Stimulated activated CD8-positive, alpha-beta memory T cell treated with anti-CD3 and anti-CD28 coated beads, Interleukin-12 subunit alpha, Interleukin-12 subunit beta, amount 100 ng/mL, for 1 hour (primary cell): ENCODE measurements at places on chromosomes 7 and 10.

DNA sequence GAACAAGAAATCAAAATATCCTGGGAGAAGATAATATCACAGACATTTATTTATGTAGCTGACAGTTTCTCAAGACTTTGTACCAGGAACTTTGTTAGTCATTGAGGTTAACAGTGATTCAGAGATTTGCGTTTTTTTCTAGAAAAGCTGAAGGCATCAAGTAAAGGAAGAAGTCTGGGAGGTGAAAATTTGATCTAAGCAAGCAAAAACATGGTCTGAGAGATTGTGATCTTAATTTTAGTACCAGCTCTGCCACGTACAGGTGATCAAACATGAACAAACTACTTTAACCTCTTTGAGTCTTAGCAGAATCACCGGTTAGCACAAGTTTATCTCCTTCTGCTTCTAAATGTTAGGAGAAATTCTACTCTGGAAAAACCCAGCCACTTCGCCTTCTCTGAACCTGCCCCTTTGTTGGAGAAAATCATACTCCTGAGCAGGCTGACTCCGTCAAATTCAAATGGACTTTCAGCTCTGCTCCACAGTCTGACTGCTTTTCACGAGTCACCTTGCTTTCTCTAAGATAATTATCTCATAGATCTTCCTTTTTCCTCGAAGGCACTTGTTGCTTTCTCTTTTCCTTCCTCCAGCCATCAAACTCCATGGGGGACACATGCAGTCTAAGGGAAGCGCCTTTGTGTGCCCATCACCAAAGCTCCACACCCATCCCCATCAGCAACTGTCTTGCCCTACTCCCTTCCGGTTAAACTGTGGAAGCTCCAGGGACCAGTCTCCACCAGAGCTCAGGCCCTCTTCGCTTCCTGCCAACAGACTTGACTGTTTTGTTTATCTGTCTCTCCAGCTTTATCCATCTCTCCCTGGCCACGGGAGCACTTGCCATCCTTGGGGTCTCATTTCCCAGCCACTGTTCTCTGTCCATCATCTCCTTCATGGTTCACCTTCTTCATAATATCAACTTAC is 86.3 kb downstream of the PRKCQ start:
- no peak for DNase-seq

- no peak for DNase-seq
These were observed 440.8 kb downstream of the HTR7 start for GRCh38 chr10:90417029-90417428.

DNA sequence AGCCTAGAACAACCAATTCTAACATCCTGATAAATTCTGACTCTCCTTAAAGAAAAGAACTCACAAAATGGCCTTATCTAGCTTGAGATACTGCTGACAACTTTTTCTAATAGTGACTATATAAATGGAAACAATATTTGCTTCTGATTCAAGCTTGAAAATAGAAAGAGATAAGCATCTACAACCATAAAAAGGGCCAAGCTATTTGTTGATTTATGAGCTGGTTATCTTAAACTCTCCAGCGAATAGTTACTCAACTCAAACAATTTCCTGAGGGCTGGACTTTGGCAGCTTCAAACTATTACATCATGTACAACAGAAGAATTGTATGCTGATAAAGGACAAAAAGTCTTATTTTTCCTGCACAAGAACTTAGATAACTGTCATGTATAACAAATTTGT is 4.6 kb downstream of the USP54 start:
- DNase-seq: no peak

DNA sequence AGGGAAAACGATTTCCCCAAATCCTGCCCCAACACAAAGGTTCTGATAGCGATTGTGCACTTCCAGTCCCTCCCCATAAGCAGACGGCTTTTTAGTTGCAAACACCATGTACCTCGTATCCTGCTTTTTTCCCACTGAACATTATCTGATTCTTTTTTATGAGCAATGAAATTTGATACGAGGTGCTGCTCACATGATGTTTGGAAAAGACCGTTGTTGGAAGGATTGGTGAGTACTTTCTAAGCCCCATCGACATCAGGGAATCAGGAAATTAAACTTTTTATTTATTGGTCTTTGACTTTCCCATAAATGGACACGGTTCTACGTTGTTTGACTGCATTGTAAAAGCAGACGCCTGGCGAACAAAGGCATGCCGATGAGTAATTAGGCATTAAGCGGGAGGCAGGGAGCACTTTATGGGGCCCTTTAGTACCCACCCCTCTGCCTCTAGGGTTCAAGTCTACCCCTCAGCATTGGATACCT is 49.4 kb downstream of the TEX36 start:
- no peak for DNase-seq

DNA sequence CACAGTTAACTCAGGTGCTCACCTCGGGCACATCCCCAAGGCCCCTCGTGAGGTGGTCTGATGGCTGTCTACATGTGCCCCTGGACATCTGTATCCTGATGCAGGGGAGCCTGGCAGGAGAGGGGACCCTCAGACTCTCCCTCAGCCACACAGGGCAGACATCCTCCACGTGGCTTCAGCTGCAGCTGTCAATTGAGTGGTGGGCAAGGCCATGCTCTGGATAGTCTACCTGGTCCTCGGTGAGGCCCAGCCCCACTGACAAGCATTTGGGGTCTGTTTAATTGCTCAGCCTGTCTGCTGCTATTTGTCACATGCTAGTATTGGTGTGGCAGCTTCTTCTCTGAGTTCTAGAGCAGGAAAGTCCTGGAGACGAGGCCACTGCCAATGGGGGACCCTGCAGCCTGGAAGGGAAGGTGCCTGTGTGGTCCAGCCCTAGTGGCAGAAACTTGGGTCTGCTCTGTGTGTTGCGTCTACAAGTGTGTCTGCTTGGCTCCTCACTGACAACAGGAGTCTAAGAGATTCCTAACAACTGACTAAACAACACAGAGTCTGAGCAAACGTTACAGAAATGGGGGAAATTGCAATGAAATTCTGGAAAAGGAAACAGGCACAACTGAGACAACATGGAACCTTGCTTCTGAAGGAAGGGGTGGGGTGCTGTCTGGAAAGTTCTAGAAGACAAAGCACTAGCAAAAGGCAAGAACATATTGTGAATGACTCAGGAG is 59.3 kb upstream of the IGFBP3 start:
- DNase-seq: no peak

GRCh38 chr7:125563964-125564529 is 634.4 kb upstream of the POT1 start:
- no peak for DNase-seq

DNA sequence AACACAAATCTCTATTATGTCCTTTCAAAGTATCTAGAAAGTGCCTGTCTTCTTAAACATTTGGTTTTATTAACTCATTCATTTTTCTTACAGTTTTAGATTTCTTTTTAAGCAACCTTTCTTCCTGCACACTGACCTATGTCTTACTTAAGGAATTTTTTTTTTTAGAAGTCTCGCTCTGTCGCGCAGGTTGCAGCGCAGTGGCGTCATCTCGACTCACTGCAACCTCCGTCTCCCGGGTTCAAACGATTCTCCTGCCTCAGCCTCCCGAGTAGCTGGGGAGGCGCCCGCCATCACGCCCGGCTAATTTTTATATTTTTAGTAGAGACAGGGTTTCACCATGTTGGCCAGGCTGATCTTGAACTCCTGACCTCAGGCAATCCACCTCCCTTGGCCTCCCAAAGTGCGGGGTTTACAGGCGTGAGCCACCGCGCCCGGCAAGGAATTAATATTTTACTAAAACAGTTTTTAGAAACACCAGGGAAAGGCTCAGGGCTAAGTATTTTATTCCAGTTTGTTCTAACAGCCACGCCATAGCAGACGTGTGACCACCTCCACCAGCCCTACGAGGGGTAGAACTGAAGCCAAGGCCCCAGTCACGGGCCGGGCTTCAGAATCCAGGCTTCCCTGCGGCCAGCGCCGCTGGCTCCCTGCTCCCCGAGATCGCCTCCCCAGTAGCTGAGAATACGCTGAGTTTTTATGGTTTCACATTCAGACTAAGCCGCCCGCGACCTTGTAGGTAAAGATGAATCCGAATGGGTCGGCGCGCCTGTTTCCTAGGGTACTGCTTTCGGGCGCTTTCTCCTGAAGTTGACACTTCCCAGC is 941 bp upstream of the LUC7L2 start:
- DNase-seq: no peak

- DNase-seq: no peak
These were observed 22.2 kb downstream of the LANCL2 start for GRCh38 chr7:55387062-55387965.
